ENCODE measurements at places on chromosomes 16 and 17.

DNA sequence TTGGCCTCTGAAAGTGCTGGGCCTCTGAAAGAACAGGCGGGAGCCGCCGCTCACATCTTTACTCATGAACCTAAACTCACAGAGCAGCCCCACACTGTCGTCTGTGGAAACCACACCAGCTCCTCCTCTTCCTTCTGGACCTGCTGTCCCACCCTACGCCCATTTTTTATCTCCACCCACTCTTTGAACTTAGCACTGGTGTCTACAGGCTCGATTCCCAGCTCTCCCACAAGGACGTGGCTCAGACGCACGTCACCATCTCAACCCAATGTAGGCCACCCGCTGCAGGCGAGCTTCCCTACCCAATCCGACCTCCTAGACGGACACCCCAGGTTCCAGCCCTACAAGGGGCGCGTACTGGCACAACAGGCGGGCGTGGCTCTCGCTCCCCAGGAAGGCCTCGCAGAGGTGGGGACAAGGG is 62.2 kb downstream of the NXN start:
- DNase-seq: no peak

GRCh38 chr17:17745476-17746455 is 64.5 kb downstream of the RAI1 start:
- no peak for DNase-seq

- peak; percentile 54 for DNase-seq
These were observed 1.4 kb upstream of the KANSL1 start for GRCh38 chr17:46194393-46195216.

DNA sequence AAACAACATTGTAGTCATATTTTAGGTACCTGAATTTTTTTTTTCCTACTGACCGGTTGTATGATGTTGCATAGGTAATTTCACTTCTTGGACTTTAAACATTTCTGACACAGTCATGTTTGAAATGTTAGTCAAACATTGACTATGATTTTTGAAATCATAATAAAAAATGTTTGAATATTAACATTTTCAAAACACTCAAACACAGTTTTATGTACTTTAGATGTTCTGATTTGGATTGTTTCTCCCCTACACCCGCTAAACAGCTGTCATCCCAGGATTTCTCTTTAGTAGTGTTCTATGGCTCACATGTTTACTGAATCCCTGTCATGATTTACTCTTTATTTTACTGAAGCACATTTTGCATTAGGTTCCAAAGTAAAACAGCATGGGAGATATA is 102.9 kb upstream of the NPEPPS start:
- no peak for DNase-seq

DNA sequence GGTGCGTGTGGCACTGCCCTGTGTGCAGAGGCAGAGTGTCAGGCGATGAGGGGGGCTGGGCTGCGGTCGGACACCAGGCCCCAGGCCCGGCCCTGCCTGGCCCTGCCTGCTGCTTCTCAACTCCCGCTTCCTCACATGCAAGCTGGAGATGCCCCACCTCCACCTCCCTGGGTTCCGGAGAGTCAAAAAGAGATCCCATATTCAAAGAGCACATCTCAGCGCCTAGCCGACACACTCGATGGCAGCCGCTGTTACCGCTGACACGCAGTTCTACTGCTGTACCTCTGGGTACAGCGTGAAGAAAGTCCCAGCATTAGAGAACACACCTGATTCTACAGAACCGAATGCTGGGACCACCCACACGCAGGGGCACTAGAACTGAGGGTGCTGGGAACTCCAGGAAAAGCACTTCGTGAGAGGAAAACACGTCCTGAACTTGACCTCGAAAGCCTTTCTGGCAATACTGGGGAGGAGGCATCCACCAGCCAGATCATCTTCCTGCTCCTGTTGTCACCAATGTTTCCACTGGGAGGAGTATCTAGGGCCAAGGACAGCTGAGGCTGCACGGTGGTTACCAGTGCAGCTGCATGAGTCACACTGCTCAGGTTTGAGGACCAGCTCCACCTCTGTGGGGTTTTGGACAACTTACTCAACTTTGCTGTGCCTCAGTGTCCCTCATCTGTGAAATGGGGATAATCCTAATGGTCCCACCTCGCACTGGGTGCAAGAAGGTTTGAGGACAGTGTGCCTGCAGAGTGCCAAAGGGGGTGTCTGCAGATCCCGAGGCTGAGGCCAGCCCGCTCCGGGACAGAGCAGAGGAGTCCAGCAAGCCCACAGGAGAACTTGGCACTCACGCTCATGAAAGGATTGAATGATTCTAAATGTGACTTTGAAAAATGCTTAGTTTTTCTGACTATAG is 100.4 kb upstream of the DNAH17 start:
- no peak for DNase-seq

- no peak for DNase-seq
These were observed 3.6 kb downstream of the KRT17 start for GRCh38 chr17:41620583-41621434.

GRCh38 chr17:42519546-42520491 is 16.2 kb upstream of the NAGLU start:
- DNase-seq: peak; percentile 85

DNA sequence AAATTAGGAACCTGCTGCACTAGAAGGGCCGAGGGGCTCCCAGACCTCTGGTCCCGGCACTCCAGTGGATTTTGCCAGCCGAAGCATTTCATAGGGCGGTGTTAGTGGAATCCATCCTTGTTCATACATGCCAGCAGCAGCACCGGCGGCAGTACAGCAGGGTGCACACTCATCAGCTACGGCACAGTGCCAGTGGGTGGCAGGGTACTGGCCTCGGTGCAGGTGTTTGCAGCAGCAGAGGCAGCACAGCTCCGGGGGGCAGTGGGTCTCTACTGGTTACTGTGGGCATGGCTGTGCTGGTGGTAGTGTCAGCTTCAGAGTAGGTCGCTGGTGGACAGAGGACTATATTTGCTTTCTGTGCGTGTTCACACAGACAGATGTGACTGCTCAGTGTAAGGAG is 985.7 kb downstream of the CDH8 start:
- no peak for DNase-seq

DNA sequence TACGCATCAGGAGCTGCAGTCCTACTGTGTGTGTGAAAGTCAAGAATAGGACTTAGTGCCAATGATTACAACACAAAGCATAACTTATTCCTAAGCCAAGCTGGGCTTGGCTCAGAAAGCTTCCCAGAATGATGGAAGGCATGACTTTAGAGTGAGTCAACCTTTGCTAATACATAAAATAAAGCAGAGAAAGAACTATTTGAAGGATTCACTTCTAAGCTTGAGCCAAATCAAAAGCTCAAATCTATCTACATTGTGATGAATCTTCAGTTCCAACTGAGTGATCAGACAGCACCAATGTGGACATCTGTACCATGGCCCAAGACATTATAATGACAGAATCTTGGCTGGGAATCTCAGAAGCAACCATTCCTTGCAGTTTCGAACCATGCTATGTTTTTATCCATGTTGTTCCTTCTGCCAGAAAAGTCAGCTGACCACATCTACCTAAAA is 41.4 kb downstream of the SMG6 start:
- DNase-seq: peak; percentile 58

DNA sequence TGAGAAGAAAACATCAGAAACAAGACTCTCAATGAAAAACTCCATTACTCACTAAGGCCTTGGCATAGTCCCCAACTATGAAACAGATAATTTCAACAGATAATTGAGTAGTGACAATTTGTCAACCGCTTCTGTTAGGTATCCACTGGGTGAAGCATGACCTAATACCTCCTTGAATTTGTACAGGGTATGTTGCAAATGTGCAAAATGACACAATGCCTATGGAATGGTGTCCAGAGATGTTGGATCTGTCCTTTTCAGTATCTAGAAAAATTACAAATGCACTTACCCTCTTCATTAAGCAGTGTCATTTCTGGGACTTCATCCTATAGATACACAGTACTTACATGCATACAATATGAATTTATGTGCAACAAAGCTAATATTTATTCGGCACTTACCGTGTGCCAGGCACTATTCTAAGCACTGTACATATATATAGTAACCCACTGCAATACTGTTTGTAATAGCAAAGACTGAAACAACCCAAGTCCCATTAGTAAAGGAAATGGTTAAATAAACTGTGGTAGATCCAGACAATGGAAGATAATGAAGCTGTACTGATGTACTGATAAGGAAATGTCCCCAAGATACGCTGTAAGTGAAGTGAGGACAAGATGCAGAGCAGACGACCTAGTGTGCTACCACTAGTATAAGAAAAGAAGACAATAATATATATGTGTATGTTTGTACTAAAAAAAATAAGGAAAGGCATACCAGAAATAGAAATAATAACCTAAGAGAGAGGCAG is 21.4 kb upstream of the SLC6A4 start:
- DNase-seq: no peak

- no peak for DNase-seq
These were observed 17.5 kb downstream of the TRIM25 start for GRCh38 chr17:56896217-56896967.

GRCh38 chr17:48618256-48618896 is 3.3 kb upstream of the HOXB8 start:
- peak; percentile 97 for DNase-seq

DNA sequence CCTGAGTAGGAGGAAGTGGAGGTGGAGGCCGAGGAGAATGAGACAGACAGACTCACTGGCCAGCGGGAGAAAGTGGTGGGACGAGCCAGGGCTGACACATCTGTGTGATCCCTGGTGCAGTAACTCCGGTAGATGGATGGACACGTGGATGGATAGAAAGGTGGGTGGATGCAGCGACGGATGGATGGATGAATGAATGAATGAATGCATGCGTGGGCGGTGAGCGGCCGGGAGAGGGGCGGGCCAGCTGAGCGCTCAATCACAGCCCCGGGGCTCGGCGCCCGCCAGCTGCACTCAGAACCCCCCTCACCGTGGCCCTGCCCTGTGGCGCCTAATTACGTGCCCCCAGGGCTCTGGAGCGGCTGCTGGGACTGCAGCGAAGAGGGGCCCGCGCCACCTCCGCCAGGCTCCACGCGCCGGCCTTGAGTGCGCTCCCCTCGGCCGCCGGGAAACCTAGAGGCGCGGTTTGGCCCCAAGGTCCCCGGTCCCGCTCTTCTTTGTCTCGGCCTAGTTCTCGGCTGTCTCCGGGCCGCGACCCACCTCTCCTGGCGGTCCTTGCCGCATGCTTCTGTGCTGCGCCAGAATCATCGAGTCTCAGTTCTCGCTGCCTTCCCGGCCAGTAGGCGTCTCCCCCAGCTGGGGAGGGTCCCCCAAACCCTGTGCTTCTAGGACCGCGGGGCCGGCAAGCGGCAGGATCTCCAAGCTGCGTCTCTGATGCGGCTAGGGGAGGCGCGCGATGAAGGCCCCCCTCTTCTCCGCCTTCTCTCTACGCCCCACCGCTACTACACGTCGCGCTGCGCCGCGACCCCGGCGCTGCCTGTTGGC is 41.0 kb downstream of the RAI1 start:
- no peak for DNase-seq

- DNase-seq: no peak
These were observed 12.8 kb upstream of the PRR14 start for GRCh38 chr16:30637944-30638343.

DNA sequence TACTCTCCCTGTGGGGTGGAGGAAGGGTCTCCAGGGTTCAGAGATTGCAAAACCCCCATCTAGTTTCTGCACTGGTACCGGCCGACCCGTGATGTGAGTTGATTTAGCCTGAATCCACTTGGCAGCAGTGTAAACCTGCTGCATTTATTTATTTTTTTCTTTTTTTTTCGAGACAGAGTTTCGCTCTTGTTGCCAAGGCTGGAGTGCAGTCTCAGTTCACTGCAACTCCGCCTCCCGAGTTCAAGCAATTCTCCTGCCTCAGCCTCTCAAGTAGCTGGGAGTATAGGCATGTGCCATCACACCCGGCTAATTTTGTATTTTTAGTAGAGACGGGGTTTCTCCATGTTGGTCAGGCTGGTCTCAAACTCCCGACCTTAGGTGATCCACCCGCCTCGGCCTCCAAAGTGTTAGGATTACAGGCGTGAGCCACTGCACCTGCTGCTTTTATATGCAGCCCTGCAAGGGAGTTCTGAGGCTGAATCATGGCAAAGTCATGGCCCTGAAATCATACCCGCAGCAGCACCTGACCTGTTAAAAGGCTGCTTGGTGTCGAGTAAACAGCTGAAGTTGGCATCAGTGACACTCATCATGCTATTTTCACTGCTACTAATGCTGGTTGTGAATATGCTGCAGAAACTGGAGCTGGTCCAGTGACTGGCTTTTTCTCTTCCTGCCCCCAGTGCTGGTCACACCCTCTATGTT is 21.4 kb downstream of the DEXI start:
- DNase-seq: no peak

DNA sequence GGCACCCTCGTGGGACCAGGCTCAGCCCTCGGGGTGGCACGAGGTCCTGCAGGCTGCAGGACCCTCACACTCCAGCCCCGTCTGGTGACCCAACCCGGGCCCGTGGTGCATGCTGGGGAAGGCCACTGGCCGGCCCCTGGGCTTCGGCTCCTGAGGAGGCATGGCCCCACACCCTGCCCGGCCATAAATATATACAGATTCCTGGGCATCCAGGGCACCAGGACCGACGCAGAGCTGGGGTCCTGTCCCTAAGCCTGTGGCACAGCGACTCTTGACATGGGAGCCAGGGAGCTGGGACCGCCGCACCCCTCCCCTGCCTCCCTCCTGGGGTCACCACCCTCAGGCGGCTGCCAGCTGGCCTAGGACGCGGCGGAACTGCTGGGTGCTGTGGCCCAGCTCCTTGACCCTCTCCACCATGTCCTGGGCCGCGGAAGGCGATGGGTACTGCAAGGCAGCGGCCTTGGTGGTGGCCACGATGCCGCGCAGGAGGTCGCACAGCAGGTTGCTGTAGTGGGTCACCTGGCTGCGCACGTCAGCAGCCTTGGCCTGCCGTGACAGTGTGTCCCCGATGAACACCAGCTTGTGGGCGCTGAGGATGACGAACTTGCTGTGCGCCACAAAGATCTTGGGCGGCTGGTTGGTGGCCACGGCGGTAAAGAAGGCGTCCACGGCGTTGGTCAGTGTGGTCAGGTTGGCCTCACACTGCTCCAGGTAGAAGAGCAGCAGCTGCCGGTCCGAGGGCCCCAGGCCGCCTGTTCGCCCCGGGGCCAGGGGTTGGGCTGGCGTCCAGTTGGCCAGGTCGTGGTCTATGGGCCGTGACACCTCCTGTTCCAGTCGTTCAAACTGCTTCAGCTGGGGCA is 10.6 kb downstream of the CTRB1 start:
- no peak for DNase-seq

Measured in hepatic stellate cell (primary cell).